ENCODE measurements at places on chromosomes 5 and 9.

GRCh38 chr9:115254287-115255180 is 136.6 kb upstream of the TNC start:
- no peak for DNase-seq

- DNase-seq = no peak
These were observed 45.0 kb upstream of the IPPK start for GRCh38 chr9:92714787-92715487.

- DNase-seq = peak; percentile 31
These were observed 149.6 kb downstream of the ZNF608 start for GRCh38 chr5:124596595-124597421.

DNA sequence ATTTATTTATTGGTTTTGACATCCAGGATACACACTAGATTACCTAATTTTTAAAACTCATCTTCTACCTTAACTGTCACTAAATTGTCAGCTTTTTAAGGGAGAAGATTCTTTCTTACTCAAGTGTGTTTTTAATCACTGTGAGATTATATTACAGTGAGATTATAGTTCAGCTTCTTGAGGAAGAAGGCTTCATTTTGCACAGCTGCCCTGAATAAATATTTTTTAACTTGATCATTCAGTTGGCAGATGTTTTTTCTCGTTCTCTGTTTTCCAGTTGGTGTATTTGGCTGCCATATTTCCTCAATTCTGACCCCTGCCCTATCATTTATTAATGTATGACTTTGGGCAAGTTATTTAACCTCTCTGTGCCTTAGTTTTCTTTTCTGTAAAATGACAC is 15.0 kb upstream of the ELL2 start:
- DNase-seq = no peak

- DNase-seq = no peak
These were observed 4.8 kb downstream of the DNAH5 start for GRCh38 chr5:13939638-13940037.

DNA sequence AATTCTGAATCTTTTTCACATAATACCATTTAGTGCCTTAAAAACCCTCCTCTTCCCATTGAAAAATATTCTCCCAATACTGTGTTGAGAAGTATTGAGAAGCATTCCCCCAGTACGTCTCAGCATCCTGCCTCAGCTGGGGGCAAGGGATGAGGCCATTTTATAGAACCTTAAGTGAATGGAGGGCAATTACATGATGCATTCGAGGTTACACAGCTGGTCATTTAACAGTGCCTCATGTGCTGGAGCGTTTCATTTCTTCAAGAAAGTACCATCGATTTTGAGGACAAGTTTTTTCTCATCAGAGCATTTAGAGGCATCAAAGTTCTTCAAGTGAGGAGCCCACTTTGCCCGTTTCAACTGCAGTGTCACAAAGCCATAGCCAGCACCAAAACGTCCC is 135.6 kb downstream of the DOCK2 start:
- DNase-seq = no peak

DNA sequence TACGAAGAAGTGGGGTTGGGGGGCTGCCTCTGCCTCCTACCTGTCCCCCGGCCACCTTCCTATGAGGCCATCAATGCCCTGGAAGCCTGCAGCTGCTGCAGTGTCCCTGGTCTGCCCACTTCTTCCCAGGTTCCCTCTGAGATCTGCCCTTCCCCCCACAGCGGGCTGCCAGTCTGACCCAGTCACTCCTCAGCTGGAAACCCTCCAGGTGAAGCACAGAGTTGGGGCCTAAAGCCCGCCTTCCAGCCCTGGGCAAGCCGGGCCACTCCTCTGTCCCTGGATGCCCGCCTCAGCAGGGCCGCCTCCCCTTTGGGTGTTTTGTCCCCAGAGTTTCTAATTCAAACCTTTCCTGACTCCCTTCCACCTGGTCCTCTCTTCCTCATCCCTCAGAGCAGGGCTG is 137.0 kb downstream of the RXRA start:
- no peak for DNase-seq

DNA sequence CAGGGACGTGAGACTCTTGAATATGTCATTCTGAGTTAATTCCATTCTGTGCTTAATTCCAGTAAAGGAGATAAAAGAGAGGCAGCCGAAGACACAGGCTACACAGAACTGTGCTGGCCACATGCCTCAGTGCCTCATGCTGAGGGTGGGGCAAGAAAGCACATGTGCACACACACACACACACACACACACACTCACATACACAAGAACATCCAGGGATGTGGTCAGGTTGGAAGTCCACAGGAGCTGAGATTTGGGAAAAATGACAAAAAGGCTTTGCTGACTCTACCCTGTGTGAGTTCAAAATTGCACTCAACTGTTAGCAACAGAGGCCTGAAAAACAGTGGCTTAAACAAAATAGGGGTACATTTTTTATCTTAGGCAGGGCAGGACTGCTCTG is 40.5 kb downstream of the ALG2 start:
- no peak for DNase-seq

- DNase-seq = no peak
These were observed 129.9 kb upstream of the HCN1 start for GRCh38 chr5:45826055-45826454.

DNA sequence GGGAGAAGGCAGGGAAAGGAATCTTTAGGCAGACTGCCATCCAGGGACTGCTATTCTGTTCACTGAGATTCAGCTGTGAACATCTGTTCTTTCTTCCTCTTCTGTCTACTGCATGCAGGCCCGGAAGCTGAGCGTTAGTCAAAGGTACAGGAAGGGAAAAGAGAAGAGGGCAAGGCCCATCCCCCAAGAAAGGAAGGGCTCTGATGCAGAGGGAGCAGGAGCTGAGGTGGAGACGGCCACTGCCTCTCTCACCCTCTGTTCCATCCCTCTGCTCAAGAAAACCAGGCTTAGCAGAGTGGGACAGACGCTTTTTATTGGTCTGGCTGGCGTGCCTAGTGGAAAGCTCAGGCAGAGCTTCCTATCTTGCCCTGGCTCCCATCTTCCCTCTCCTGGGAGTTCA is 57.6 kb downstream of the PFDN1 start:
- no peak for DNase-seq

DNA sequence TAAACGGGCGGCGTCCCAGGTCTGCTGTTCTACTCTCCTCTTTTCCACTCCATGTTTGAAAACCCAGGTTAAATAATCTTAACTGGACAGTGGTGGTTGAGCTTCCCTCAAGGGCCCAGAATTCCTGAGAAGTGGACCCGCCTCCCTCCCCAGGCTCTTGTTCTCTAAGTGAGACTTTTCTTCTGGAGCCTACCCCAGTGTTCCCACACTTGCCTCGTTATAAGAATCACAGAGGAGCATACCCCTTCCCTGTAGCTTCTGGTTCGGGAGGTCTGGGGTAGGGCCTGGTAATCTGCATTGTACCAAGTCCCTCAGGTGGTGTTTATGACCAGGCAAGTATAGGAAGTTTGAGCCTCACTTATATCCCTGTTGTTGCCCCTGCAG is 12.0 kb downstream of the PSD2 start:
- no peak for DNase-seq

GRCh38 chr5:171299851-171300250 is 9.2 kb upstream of the TLX3 start:
- DNase-seq = no peak

DNA sequence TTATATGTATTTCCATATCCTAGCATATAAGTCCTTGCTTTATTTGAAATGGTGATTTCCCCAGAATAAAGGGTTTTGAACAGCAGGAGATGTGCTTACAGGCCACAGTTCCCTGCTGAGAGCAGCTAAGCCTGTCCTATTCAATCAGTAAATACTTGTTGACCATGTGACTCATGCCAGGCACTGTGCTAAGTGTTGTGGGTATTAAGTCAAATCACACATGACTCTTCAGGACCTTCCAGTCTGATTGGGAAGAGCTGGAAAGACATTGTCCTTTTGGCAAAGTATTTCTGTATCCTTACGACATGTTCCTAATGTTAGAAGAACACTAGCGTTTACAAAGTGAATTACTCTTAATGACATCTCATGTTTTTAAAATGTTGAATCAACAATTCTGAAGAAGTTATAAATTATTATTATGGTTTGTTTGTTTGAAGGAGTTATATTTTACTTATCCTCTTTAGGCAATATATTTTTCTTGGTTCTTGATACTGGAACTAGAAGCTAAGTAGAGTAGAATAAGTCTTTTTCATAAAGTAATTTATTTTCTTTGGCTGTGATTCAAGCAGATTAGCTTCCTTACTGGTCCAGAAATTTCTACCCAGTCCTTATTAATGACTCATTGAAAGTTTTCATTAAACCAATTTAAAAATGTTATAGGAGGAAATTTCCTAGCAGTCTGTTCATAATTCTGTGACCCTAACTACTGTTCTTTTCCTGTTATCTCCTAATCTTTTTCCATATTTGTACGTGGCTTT is 82.1 kb downstream of the GAPVD1 start:
- peak; percentile 53 for DNase-seq

DNA sequence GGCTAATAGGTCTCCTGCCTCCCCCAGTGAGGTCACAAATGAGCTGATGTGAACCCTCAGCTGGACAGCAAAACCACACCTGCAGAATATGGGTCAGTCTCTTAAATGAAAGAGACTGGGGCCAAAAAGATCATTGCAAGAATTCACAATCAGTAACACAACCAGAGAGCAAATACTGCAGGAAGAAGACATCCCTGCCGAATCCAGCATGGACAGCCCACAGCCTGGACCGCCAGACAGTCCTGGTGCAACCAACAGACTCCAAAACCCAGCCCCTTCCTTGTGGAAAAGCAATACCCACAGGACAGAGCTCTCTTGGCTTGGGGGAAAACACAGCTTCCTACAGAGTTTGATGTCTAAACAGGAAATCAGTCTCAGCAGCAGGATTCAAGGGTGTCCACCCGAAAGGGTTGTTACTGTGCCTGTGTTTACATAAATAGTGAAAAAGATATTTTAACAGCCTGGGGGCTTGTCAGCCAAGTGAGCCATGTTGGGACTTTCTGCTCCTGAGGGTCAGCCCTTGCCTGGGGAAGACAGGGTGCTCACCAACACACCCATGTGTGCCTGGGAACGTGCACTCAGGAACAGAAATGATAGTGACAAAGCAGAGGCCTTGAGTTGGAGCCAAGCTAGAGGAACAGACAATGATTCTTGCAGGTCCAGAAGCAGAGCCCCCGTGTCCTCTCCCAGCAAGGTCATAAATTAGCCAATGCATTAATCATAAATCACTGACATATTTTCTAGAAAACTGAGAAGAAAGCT is 106.2 kb downstream of the SEMA5A start:
- DNase-seq = peak; percentile 24

DNA sequence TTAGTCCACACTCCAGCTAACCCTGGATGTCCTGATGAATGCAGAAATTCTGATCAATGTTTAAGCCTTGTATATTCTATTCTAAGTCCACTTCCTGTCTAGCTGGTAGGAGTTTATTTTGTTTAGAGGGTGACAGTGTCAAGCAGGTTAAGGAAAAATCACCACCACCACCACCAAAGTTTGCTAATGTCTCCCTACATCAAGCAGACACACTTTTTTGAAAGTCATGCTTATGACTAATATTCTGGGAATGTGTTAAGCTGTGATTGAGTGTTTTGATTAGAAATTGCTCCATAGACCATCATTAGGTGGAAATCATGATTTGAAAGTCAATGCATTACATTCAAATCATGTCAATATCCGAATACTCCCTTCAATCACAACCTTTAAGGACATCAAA is 1530.1 kb downstream of the MAT2B start:
- DNase-seq = no peak

DNA sequence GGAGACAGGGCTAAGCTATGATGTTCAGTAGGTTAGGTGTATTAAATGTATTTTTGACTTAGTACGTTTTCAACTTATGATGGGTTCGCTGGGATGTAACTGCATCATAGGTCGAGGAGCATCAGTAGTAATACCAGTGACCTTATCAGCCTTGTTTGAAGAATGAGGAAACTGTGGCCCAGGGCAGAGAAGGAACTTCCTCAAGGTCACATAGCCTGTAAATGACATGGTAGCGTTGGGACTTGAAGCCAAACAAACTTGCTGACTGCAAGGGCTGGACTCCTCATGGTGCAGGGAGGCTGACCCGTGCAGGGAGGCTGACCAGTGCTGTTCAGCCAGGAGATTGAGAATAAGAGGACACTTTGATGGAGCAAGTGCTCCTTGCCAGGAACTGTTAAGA is 21.3 kb upstream of the PTPN3 start:
- DNase-seq = no peak

DNA sequence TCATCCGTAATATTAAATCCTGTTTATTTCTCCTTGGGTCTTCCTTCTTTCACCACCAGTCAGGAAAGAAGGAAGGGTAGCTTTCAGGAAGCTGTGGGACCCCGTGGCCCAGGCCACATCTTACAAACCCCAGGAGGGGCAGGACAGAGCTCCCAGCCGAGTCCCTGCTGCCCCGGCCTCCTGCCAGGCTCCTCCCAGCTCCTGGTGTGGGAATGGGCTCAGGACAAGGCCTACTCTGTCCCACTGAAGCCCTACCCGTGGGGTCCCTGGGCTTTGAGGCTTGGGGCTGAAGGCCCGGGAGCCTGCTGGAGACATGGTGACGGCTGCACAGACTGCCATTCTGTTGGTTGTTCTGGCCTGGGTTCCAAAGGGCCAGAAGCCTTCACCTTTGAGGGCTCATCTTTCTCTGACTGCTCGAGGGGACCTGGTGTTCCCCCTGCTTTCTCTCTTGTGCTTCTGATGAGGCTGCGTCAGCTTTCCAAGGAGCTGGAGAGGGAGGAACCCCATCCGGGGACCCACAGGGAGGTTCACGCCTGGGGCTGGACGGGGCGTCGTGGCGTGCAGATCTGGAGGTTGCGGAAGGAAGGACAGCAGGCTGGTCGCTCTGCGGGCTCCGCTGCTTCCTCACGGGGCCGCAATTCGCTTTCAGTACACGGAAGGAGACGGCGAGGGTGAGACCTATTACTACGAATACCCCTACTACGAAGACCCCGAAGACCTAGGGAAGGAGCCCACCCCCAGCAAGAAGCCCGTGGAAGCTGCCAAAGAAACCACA is 86.6 kb downstream of the COL5A1 start:
- DNase-seq = no peak

Measured in ELF-1 (cell line).